ENCODE measurements at places on chromosomes 13 and 19.

GRCh38 chr13:39779337-39780265 lies 124.1 kb downstream of the COG6 start:
- no peak for DNase-seq

GRCh38 chr19:46954502-46954992 lies 65.1 kb upstream of the NPAS1 start:
- DNase-seq = no peak

DNA sequence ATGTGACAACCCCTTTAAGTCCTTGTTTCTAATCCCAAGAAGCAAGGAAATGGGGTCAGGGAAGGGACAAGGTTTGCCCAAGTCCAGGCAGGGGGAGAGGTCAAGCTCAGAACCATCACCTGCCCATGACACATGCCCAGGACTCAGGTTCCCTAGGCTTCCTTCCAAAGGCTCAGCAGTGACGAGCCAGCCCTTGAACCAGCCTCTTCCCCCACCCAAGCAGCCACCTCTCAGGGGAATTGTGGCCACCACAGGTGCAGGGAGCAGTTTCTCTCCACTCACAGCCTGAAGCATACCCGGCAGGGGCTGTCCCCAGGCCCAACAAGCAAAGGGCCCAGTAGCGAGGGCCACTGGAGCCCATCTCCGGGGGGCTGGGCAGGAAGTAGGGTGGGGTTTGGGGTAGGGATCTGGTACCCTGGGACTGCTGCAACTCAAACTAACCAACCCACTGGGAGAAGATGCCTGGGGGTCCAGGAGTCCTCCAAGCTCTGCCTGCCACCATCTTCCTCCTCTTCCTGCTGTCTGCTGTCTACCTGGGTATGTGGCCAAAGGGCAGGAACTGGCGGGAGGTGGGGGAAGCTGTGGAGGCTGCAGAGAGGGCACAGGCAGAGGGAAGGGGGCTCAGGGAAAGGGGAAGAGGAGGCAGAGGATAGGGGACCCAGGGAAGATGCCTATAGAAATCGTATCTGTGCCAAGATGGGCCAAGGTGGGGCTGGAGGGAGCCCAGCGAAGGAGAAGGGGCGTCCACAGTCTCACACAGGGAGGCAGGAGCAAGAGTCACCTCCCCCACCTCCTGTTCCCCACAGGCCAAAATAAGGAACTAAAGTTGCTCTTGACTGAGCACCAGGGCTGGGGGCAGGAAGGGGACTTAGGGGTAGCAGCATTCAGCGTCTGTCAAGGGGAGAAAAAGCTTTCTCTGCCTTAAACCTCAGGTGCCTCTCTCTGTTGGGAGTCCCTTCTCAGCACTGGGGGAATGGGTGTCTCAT lies at the start of gene CD79A:
TSS of gene CD79A (plus strand) at position 433 of the 986 bp plus-strand sequence. CDS start at position 459, 26 bp downstream.
- no peak for DNase-seq

DNA sequence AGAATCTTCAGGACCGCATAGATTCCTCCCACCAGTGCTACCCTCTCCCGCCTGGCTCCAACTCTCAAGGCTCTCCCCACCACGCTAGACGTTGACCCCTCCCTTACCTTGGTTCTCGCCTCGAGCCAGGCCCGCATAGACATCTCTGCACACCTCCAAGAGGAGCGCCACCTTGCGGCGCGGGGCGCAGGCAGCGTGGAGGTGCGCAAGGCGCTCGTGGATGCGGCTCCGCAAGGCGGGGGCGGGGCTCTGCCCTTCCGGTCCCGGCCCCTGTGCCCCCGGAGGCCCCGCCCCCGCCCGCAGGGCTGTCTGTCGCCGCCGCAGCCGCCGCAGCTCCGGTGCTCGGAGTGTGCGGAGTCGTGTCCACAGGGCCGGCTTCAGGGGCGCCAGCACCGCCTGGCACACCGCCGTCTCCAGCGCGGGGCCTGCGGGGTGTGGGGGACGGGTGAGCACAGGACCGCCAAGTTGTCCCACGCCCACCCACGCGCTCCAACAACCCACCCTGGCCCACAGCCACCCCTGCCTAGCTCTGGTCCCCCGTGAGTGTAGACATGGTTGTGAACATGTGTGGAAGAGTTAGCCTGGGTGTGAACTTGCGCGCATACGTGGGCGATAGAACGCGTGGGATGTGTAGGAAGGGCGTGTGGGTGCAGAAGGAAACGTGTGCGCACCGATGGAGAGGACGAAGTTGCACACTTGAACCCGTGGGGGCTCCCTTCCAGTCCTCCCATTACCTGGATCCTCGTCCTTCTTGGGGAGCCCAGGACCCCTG lies 8.1 kb downstream of the RINL start:
- DNase-seq = no peak

- no peak for DNase-seq
Observed at GRCh38 chr13:48602296-48603016, 51.3 kb upstream of the CYSLTR2 start.

DNA sequence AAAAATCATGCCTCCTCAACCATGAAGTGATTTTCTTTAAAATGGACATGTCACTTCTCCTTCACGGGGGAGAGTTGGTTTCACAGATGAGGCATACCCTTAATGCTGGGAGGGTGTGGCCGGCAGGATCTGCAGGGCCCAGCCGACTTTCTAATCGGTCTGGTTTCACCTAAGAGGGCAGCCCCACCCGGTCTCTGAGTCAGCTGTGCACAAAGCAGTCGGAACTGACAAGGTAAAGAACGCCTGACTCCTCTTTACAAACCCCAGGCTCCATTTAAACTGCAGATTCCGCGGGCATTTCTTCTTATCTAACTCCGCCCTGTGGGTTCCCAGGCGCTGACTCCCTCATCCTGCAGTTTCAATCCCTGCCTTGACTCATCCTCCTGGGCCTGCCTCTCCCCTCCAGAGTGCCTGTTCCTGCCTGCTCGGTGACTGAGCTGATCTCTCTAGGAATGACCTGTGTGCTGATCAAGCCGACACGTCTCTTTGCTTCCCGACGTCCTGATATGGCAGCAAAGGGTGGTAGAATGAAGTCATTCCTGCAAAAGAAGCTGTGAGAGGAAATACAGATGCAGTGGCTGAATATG lies 63.4 kb downstream of the EFNB2 start:
- peak; percentile 49 for DNase-seq

GRCh38 chr13:25887962-25888655 lies 163.7 kb downstream of the SHISA2 start:
- no peak for DNase-seq

DNA sequence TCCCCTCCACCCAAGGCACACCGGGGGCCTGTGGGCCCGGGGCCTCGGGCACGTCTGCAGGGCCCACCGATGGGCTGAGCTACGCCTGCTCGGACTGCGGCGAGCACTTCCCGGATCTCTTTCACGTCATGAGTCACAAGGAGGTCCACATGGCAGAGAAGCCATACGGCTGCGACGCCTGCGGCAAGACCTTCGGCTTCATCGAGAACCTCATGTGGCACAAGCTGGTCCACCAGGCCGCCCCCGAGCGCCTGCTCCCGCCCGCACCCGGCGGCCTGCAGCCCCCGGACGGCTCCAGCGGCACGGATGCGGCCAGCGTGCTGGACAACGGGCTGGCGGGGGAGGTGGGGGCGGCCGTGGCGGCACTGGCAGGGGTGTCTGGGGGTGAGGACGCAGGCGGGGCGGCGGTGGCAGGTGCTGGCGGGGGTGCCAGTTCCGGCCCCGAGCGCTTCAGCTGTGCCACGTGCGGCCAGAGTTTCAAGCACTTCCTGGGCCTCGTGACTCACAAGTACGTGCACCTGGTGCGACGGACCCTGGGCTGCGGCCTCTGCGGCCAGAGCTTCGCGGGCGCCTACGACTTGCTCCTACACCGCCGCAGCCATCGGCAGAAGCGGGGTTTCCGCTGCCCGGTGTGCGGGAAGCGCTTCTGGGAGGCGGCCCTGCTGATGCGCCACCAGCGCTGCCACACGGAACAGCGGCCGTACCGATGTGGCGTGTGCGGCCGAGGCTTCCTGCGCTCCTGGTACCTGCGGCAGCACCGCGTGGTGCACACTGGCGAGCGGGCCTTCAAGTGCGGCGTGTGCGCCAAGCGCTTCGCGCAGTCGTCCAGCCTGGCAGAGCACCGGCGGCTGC lies 8.6 kb downstream of the ZNF784 start:
- DNase-seq = no peak

DNA sequence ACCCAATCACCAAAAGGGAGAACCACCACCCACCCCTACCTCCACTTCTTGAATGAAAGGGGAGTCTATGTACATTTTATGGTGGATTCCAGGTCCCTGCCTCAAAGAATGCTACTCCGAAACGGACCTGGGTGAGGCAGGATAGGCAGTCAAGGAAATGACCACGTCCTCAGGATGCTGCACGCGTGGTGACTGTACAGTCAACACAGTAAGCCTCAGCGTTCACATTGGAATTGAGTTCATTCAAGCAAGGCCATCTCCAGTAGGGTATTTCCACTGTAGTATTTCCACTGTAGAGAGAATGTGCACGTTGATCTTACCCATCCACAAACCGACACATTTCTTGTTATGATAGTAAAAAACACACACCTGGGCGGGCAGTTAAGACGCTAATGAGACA lies 16.9 kb downstream of the ZSCAN5C start:
- DNase-seq = no peak

- no peak for DNase-seq
Observed at GRCh38 chr19:48230555-48231129, 25.1 kb downstream of the CARD8 start.

- DNase-seq = no peak
Observed at GRCh38 chr19:5893907-5894703, 9.5 kb downstream of the NDUFA11 start.

DNA sequence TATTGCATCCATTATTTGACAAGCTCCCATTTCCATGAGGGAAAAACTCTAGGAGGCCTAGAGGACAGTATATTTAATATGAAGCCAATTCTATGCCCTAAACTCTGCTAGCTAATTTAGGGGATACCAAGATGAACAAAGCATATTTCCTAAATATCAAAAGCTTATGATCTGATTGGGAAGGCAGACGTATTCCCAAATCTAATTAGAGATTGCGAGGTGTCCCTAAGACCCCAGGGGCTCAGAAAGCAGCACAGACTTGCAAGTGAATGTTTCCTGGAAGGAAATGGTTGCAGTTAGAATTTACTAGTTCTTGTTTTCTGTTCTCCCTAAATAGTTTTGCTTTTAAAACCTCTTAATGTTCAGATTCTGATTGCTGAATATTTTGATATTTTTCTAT lies 30.7 kb downstream of the NDFIP2 start:
- DNase-seq = no peak

GRCh38 chr19:45370410-45371204 lies at the start of gene ERCC2:
TSS of gene ERCC2 (minus strand) at chr19:45370573. CDS start at chr19:45370540, 33 bp downstream.
- DNase-seq = peak; percentile 97

- DNase-seq = no peak
Observed at GRCh38 chr13:51905787-51906186, 44.0 kb downstream of the CCDC70 start.

DNA sequence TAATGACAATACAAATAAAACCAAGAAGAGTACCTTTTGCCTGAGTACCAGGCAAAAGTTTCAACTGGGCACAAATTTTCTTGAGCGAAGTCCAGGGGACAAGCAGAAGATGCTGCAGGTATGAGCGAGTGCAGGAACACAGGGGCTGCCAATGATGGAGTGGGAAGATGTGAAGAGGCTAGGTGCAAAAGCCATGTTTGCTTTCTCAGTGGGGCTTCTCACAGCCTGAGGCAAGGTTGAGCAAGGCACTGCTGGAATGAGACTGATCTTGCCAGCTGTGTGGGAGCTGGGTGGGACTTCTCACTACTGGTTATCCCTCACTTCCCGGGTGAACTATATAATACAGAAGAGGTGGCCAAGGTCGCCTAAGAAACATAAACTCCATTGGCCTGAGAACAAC lies 1200.7 kb downstream of the SLITRK1 start:
- no peak for DNase-seq

- no peak for DNase-seq
Observed at GRCh38 chr13:85632526-85633195, 166.6 kb downstream of the SLITRK6 start.

DNA sequence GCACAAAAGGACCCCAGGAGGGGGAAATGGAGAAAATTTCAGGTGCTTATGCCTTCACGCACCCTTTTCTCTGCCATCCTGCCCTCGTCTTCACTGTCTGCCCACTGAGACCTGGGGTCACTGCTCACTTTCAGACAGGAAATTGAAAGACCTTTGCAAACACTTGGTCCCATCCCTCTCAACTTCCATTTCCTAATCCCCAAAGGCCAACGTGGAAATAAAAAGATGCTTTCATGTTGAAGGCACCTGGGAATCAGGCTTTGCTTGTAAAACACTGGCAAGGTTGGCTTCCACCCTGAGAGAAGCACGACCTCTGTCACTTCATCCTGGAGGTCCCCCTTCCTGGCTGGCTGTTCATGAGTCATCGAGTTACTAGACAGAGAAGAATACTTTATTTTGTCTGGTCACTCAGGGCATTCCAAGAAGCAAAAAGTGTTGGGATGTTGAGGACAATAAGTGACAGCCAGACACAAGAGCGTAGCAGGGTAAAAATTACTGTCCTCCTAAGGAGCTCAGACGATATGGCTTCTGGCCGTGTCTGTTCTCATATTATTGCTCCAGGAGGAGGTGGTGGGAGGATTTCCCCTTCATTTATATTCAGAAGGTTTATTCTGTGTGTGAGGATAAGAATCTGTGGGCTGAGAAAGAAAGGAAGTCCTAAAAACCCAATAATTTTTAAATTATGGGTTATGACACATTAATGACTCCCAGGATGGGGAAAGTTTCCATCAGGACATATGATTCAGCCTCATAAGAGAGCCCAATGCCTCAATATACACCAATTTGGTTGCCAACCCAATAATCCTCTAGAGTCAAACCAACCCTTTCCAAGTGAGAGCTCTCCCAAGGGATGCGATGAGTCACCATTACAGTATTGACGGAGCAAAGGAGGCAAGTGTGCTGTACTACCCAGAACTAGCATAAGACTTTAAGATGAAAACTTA lies 409.0 kb downstream of the COG6 start:
- DNase-seq = peak; percentile 98

- DNase-seq = peak; percentile 47
Observed at GRCh38 chr13:48595431-48596429, 58.0 kb upstream of the CYSLTR2 start.

GRCh38 chr19:30663611-30664174 lies 291.5 kb downstream of the ZNF536 start:
- no peak for DNase-seq

- DNase-seq = no peak
Observed at GRCh38 chr19:6062961-6063575, 47.2 kb downstream of the RFX2 start.

DNA sequence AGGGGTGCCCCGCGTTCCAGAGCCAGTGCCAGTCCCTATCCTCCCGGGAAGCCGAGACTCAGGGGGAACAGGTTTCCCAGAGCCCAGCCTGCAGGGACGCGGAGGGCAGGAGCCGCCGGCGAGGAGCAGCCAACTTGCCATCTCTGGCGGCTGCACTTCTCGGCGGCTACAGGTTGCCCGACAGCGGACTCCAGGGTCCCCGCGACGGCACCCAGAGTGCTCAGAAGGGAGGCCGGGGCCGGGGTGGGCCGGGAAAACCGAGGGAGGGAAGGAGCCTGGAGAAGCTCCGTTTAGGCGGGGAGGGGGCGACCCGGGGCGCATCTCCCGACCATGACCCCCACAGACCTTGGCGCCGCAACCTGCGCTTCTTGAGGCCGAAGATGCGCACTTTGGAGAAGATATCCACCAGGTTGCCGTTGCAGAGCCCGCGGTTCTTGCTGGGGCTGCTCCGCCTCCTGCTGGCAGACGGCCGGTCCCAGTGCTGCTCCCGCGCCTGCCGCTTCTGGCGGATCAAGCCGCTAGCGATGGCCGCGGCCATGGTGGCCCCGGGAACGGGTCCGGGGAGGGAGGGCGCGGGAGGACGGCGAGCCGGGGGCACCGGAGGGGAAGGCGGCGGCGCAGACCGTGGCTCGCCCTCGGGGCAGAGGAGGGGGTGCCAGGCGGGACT lies 463.8 kb downstream of the ITGBL1 start:
- DNase-seq = no peak

- no peak for DNase-seq
Observed at GRCh38 chr19:29378126-29378525, 147.7 kb upstream of the VSTM2B start.
